Stimulated activated CD8-positive, alpha-beta memory T cell treated with anti-CD3 and anti-CD28 coated beads, Interleukin-15, amount 100 ng/mL, for 4 hours (primary cell): ENCODE measurements at places on chromosomes 6 and 20.
A peak's percentile ranks its signal among the peaks of the same experiment; 100 is the strongest.

DNA sequence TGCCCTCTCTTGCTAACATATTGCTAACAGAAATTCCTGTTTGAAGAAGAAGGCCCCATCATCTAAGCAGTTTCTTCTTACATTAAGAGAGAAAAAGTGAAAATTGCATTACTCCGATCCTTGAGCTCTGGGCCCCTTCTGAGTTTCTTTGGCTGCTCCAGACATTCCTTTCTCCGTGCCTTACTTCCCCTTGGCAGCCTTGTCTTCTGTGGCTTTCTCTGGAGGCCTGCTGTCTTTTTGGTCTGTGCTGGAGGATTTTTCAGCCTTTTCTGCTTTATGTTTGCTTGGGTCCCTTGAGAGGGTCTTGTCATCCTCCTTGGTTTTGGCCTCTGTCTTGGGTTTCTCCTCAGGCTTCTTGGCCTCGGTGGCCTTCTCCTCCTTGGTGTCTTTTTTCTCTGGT, 378.8 kb upstream of the CHD6 start:
- DNase-seq, result no peak

DNA sequence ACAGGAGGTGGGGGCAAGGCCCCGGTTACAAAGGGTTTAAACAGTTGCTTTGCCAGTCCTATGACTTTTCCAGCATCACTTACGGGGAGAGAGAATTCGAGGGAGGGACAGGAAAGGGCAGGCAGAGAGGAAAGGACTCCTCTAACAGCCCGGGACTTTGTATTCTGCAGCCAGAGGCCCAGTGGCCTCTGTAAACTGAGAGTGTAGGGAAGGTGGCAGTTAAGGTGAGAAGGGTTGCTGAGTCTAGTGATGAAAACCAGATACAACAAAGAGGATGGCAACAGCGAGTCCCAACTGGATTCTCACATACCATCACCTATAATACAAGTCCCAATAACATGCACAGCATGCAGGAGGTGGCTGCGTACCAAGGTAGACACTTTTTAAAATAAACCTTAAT, 13.5 kb downstream of the PLAGL2 start:
- DNase-seq, result no peak

DNA sequence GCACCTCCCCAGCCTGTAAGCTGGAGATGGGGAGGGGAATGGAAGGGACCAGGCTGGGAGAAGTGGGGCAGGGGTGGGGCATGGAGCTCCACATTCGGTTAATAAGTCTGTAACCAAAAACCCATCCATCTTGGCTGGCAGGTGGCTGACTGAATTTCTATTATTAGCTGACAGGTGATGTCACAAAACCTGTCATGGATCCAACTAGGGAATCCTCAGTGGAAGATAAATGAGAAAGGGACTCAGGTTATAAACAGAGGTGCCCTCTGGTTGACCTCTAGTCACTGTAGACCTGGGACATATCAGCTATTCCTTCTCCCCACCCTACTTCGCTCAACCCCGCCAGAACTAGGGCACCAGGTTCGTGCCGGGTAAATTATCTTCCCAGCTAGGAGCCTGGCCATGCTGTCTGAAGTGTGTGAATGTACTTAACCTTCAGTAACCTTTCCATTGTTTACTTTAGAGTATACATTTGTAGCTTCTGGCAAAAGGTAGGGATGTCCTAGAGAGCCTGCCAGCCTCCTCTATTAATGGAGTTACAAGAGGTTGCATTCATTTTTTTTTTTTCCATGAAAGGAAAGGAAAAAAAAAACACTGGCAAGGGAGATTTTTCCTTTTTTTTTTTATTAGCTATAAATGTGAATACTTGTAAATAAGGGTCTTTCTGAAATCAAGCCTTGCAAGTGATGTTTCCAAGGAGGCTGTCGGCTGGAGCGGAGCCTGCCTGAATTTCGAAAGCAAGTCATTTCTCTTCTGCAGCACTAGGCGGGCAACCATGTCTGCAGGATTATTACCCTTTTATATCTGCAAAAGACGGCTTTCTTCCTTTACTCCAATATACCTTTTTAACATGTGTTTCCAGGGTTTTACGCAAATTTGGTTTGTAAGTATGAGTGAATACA, 135.9 kb downstream of the TMEM242 start:
- no peak for DNase-seq

- no peak for DNase-seq
These were observed 62.4 kb upstream of the NELFCD start for GRCh38 chr20:58918621-58919020.

DNA sequence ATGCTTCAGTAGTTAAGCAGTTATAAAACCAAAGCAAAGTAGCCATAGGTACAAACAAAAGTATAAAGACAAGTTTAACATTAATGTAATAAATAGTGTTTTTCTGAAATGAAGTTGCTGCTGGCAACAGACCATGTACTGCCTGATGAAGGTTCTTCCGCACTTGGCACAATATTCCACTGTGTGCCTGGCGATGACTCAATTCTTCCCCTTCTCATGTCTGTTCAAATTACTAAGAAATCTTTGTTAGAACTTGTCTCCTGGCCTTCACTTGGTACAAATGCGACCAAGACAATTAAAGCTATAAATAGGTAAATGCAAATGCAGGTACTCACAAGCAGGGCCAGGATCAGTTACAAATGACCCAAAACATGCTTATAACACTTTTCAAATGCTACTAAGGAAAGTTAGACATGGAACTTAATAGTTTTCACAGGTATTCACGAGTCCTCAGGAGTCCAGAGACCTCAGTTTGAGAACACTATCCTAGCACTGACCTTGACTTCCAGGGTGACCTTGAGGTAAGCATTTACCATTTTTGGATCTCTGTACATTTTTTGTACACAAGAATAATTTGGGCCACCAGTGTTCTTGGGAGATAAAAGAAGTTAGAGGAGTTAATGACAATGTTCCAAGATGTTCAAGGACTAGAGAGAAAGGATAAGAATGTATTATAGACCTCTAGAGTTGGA, 8.1 kb upstream of the DDR1 start:
- DNase-seq, result no peak

DNA sequence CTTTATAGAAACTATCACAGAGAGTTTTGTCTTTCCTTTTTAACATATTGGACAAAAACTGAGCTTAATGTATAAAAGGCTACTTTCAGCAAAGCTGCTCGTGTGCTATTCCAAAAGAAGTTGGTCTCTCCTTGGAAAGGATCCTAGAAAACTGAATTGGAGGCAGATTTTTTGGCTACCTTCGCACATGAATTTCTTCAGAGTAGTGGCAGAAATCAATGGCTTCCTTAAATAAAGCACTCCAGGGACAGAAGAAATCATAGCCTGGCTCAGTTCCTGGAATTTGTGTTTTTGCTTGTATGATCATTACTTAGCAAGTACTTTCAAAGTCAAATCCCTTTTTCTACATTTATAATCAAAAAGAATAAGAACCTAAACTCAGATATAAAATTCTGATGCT, 780.3 kb downstream of the PHF3 start:
- DNase-seq, result no peak

DNA sequence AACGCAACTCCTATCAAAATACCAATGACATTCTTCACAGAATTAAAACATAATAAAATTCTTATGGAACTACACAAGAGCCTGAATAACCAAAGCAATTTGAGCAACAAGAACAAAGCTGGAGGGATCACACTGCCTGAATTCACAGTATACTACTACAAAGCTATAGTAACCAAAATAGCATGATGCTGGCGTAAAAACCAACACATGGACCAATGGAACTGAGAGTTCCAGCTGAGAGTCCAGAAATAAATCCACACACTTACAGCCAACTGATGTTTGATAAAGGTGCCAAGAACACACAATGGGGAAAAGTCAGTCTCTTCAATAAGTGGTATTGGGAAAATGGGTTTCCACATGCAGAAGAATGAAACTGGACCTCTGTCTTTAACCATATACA, 6.9 kb downstream of the MLIP start:
- no peak for DNase-seq

GRCh38 chr20:42972591-42972990, 217.1 kb downstream of the PTPRT start:
- no peak for DNase-seq

- no peak for DNase-seq
These were observed 29.2 kb upstream of the CEP85L start for GRCh38 chr6:118680452-118681095.

- DNase-seq, result no peak
These were observed 245.1 kb downstream of the FOXA2 start for GRCh38 chr20:22339091-22339881.

DNA sequence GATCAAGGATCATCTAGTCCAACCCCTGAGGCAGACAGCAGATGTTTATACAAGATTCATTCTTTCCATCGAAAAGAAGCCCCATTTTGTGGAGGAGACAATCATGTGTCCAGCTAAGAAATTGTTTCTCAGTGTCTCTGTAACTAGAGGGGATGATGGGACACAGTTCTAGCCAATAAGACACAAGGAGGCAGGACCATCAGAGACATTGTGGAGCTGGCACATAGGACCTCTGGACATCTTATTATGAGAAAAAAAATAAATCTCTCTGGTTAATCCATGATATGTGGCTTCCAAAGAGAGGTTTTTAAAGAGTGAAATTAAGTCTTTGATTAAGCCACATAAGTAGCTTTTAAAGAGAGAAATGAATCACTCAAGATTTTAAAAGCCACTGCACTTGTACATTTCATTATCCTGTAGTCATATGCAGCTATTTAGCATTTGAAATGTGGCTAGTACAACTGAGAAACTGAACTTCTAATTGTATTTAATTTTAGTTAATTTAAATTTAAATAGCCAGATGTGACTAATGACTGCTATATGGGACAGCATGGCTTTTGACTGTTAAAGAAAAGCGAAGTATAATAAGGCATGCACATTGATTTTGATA, 176.8 kb downstream of the TASP1 start:
- no peak for DNase-seq

DNA sequence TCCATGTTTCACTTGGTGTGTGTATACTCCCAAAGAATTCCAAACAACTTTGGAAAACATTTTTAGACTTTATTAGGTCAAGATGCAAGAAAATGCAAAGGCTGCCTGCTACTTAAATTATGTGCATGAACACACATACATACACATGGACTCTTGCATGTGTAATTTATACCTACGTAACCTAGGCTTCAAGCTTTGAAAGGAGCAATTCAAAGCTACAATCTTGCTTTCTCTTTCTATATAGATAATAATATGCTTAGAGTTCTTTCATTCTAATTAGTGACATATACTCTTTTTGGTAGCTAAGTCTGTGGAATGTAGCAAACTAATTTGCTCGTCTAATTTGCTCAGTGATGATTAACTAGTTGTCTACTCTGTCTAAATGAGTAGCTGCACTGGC, 146.5 kb downstream of the EPHA7 start:
- DNase-seq, result no peak

GRCh38 chr6:88223298-88223697, 57.2 kb upstream of the CNR1 start:
- no peak for DNase-seq

GRCh38 chr6:33430991-33431879, 11.4 kb downstream of the SYNGAP1 start:
- DNase-seq, result peak; percentile 58

DNA sequence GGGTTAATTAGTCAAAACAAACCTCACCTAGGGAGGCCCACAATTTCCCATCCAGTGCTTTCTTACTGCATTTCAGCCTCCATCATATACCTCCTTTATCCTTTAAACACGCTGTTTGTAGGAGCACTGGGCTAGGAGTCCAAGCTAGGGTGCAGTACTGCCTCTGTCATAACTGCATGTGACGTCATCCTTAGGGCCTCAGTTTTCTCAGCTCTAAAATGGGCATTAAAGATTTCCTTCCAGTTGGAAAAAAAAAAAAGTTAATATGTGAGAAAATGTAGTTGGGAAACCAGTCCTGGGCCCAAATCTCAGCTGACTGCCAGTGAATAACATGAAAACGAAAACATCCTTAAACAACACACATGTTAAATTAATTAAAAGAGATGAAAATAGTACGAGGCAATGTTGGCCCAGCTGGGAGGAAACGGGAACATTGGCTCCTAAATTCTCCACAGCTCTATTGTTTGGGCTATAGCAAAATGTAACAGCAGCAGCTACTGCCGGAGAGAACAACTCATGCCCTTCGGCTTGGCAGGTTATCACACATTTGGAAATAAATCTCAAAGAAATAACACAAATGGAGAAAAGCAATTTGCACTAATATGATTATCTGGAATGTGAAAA, 79.9 kb upstream of the CCDC167 start:
- no peak for DNase-seq

GRCh38 chr20:49104365-49104648, 58.2 kb downstream of the CSE1L start:
- DNase-seq, result no peak

GRCh38 chr20:46196990-46197389, 78.9 kb downstream of the CD40 start:
- DNase-seq, result no peak

DNA sequence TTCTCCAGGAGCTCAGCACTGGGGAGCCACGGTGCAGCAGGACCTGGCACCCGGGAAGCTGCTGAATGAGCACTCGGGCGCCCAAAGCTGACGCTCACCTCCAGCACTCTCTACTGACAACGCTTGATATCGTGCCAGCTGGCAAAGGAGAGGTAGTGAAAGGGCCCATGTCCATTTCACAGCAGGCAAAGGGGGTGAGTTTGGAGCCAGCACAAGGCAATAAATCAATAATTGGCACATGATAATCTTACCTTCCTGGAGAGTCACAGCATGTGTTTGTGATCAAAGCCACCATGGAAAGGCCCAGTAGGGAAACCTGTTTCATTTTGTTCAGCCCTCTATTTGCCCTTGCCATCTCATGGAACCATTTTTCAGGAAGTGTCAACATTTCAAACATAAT, 23.3 kb upstream of the SMIM26 start:
- DNase-seq, result no peak

DNA sequence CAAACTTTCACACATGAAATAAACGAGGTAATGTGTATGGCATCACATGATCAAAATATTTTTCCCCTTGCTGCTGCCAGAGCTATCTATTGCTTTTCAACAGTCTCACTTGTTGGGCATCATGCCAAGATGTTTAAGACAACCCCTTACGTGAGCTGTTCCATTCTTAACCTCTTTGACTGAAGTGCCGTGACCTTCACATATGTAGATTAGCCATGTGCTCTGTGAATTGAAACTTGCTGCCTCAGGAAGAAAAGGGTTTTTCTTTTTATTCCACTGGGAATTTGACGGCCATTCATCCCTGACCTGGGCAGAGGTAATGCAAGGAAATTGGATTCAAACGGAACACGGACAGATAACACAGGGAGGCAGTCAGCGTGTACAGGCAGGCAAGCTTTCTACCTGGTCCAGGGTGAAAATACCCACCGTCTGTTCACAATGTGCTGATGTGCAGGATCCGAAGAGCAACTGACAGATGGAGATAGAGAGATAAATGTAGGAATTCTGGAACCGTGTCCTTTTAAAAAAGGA, 14.2 kb downstream of the ARID1B start:
- no peak for DNase-seq

GRCh38 chr6:131255911-131256310, 120.6 kb downstream of the AKAP7 start:
- no peak for DNase-seq

- DNase-seq, result no peak
These were observed 12.5 kb upstream of the TMEM30A start for GRCh38 chr6:75296811-75297779.

- DNase-seq, result no peak
These were observed 1090.7 kb downstream of the KIF16B start for GRCh38 chr20:15482525-15482924.
